Heart left ventricle (tissue), 16 donors: ENCODE measurements at places on chromosomes 12 and 14. TPM values are rescaled to one million over a fixed set of nuclear protein-coding genes. Genes with fewer than 3 reads are reported as not detected.
A peak's percentile ranks its signal among the peaks of the same experiment; 100 is the strongest.

- DNase-seq: peak; percentile 96
Measured at GRCh38 chr14:75069121-75069810, at the start of gene ZC2HC1C. ZC2HC1C (plus strand) TSS chr14:75069641; CDS start chr14:75070574, 933 bp downstream.

Gene MIPOL1
- 6.5 TPM for total RNA-seq

DNA sequence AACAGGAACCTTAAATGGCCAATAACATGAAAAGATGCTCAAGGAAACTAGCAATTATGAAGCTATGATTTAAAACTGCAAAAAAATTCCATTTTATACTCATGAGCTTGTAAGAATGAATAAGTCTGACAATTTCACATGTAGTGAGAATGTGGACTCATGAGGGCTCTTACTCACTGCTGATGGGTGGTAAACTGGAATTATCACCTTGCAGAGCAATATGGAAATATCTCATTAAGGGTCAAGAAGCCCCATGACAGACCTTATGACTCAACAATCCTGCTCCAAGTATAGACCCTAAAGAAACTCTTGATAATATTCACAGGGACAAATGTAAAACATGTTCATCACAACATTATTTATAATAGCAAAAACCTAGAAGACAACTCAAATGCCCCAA lies 23.5 kb upstream of the SMAGP start:
- DNase-seq: no peak

Gene B3GNT4
- not detected for total RNA-seq

- no peak for DNase-seq
Measured at GRCh38 chr12:64716839-64717455, 42.3 kb downstream of the GNS start.

GRCh38 chr12:118709946-118710345 lies 271.4 kb upstream of the SRRM4 start:
- no peak for DNase-seq

- no peak for DNase-seq
Measured at GRCh38 chr14:95527387-95528002, 7.4 kb upstream of the GLRX5 start.

DNA sequence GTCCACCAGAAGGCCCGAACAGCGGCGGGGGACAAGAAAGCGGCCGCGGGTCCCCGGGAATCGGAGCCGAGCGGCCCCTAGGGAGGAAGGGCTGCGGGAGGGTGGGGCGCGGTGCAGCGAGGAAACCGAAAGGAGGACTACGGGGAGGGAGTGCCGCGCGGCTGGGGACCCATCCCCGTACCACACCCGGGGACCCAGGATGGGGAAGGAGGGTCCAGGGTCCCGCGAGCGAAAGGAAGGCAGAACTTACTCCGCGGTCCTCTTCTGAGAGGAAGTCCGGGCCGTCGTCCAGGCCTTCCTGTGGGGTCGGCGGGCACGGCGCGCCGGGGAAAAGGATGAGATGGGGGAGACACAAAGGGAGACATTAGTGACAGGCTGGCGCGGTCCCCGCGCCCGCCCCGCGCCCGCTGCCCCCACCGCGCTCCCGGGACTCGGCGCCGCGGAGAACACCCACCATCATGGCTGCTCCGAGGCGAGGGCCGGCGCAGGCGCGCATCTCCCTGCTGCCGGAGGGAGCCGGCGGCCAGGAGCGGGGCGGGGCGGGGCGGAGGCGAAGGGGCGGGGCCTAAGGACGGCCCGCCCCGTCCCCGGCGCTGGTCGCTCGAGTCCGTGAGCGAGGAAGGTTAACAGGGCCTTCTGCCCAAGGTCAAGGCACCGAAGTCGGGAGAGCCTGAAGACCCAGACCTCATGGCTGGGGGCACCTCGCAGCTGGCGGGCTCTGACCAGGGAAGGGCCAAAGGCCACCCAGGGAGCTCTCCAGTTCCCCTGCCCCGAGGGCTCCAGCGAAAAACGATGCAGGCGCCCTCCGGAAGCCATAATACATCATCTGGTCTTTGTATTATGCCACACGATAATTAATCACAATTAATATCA lies at the start of gene SNX6:
Gene SNX6, minus strand, starts transcription at position 492 of the 873 bp plus-strand sequence. Its CDS starts 32 bp downstream, at position 460.
- DNase-seq: peak; percentile 90

- DNase-seq: peak; percentile 64
Measured at GRCh38 chr14:49861699-49862088, 9.1 kb upstream of the NEMF start.

DNA sequence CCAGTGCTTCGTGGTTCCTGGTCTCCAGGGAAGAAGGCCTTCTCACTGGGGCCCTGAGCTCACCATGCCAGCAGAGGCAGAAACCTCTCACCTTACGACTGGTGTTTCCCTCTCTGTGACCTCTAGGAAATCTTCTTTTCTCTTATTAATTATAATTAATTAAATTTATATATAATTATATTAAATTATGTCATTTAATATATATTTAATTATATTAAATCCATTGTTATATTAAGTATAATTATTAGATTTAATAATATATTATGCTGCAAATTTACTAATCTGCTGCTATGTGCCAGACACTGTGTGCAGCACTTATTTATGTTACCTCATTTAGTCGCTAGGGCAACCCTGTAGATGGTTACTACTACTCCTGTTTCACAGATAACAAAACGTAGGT lies 70.3 kb upstream of the MBIP start:
- DNase-seq: no peak

GRCh38 chr12:67028529-67028928 lies 240.6 kb upstream of the CAND1 start:
- DNase-seq: no peak

- DNase-seq: no peak
Measured at GRCh38 chr12:92603741-92604432, 98.9 kb upstream of the PLEKHG7 start.

DNA sequence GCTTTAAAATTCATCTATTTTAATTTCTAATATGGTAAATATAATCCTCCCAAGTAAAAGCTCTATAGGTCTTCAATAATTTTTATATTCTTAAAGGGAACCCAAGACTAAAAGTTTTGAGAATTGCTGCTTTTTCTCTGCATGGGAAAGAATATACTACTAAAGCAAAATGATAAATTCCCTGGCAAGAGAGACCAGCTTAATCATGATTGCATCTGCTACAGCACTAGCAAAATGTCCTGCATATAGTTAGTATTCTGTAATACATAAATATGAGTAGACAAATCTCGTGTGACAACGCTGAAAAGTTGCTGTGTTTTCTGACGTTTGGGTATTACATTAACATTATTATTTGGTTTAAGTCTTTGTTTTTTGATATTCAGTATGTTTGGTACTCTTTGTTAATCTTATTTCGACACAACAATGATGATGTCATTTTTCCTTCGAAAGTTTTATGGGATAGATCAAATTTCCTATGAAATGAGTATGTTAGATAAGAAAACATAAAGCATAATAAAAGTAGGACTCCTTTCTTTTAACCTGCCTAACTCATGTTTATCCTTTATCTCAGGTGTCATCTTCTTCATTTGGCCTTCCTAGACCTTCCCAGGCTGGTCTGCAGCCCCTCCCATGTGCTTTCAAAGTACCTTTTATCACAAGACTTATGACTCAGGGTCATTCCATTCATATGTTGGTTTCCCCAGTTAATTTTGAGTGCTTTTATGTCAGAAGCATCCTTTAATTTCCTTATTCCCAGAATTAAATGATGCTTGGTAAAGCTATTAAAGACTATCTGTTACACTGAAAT lies 321.9 kb downstream of the RAD51B start:
- DNase-seq: no peak
